NCI-H748 treated with DMSO at 0.1 percent for 48 hours (cell line): ENCODE measurements at places on chromosomes 4 and X.
A peak's percentile ranks its signal among the peaks of the same experiment; 100 is the strongest.

DNA sequence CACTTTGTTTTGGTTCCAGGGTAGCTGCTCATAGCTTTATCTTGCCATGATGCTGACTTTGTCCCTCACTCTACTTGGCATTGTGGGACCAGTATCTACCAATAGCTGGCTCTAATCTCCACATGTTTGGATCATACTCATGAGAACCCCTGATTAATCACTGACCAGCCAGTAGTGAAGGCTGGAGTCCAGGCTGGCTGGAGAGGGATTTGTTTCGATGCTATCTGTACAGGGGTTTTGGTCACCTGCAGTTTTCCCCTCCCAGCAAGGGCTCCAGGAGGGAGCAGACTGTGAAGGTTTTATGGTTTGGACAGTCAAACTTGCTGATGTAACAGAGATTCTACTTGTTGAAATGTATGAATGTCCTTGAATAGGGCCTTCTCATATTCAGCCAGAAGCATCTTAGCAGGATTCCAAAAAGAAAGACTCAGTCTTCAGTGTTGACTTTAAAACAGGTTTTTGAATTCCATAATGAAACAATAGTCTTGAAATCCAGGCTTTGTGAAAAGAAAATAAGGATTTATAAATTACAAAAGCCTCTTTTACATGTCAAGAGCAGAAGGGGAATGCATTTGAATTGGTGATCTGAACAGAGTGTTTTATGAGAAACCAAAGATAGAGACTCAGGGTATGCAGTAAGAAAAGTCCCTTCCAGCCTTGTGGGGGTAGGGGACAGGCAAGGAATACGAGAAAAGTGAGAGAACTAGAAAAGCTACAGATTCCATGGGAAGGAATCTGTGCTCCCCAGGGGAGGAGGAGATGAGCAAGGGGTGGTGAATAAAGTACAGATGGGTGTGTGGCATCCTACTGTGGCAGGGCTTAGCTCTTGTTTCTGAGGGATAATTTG, 103.1 kb upstream of the SHISA3 start:
- DNase-seq: no peak

DNA sequence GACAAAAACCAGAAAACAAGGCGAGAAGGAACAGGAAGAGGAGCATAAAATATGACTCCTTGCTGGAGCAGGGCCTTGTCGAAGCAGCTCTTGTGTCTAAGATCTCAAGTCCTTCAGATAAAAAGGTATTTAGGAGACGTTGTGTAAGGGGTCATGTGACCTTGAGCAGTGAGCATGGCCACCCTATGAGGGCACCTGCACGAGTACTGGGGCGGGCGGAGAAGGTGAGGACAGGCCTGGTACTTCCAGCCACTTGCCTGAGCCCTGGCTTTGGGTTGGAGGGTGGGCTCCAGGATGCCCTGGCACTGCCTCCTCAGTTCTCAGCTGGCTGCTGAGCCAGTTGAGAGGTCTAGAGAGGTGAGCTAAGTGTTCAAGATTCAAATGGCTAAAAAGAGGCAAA, 29.9 kb downstream of the NSD2 start:
- DNase-seq: no peak

DNA sequence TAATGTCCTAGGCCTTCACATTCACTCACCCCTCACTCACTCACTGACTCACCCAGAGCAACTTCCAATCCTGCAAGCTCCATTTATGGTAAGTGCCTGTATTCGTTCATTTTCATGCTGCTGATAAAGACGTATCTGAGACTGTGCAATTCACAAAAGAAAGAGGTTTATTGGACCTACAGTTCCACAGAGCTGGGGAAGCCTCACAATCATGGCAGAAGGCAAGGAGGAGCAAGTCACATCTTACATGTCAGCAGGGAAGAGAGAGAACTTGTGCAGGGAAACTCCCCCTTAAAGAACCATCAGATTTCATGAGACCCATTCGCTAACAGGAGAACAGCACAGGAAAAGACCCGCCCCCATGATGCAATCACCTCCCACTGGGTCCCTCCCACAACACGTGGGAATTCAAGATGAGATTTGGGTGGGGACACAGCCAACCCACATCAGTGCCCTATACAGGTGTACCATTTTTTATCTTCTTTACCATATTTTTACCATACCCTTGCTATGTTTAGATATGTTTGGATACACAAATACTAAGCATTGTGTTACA, 18.2 kb upstream of the TLR1 start:
- no peak for DNase-seq

- no peak for DNase-seq
These were observed 110.9 kb downstream of the HDAC8 start for GRCh38 chrX:72461766-72462165.

DNA sequence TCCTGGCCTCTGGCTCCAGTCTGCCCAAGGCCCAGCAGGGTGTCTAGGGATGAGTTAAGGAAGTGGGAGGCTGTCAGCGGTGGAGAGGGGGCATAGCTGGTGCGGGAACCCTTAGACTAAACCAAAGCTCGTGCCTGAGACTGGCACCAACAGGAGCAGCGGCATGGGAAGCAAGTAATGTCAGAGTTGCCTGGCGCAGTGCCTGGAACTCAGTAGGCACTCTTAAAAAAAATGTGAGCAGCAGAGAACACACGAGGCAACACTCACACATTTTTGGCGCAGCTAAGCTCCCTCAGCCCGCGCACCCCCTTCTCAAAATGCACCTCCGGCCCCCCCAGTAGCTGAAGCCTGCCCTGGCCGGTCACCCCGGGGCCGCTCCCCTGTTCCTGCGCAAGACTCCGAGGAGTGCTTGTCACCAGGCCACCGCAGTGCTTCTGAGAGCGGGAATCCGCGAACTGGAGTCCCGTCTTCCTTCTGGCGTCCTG, 583 bp downstream of the GABRE start:
- no peak for DNase-seq

DNA sequence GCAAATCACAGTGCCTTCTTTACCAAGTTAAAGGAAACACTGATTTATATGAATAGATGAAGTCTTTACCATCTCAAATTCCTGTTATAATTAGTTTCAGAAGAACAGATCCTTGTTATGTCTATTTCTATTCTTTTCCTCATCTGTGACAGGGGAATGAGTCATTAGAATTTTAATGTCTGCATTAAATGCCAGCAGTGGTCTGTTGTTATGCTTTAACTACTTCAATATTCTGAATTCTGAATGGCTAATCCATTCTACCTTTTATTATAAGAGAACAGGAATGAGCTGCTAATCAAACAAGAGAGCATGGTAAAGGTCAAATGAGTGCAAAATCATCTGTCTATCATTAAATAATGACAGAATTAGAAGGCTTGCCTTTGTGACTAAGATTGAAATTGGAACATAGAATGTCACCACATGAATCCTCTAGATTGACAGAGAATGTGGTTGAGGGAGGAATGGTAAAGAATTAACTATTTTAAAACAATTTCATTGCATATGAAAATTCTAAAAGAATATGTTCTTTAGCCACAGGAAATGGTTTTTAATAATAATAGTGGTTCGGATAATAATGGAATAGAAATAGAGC, 935.5 kb downstream of the ADGRL3 start:
- DNase-seq: no peak

GRCh38 chr4:173318648-173319211, 15.4 kb downstream of the HMGB2 start:
- peak; percentile 81 for DNase-seq

- DNase-seq: peak; percentile 40
These were observed at the start of gene FGD1 for GRCh38 chrX:54495814-54496516. Gene FGD1 (minus strand): TSS chrX:54496234. CDS start chrX:54495432, 802 bp downstream.

DNA sequence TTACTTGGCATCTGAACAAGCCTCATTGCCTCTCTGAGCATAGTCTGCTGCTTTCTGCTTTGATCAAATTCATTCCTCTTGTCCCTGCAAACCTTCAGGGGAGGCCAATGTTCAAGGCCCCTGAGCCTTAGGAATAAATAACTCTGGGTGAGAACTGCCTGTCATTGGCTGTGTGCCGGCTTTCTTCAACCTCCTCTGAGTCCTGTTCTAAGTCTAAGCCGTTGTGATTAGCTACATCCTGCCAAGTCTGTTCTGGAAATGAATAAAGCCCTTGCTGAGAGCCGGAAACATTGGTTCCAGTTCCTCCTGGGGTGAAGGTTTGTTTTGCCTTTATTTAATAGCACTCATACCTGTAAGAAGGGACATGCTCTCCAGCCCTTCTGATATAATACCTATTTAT, 13.8 kb downstream of the RNF4 start:
- no peak for DNase-seq

DNA sequence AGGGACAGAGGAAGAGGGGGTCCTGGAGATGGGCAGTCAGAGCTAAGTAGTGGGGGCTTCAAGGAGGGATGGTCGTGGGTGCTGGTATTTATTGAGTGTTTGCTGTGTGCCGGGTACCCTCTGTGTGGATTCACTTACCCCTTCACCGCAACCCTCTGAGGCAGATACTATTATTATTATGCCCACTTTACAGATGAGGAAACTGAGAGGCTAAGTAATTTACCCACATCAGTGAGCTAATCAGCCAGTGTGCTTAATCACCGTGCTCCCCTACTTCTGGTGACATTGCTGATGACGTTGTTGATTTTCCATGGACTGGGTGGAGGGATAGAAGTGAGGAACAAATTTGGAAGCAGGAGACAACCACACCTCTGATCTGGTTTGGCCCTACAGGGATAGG, 4.1 kb upstream of the KIAA0232 start:
- no peak for DNase-seq

- no peak for DNase-seq
These were observed 67.1 kb downstream of the TENM3 start for GRCh38 chr4:182310316-182310715.

DNA sequence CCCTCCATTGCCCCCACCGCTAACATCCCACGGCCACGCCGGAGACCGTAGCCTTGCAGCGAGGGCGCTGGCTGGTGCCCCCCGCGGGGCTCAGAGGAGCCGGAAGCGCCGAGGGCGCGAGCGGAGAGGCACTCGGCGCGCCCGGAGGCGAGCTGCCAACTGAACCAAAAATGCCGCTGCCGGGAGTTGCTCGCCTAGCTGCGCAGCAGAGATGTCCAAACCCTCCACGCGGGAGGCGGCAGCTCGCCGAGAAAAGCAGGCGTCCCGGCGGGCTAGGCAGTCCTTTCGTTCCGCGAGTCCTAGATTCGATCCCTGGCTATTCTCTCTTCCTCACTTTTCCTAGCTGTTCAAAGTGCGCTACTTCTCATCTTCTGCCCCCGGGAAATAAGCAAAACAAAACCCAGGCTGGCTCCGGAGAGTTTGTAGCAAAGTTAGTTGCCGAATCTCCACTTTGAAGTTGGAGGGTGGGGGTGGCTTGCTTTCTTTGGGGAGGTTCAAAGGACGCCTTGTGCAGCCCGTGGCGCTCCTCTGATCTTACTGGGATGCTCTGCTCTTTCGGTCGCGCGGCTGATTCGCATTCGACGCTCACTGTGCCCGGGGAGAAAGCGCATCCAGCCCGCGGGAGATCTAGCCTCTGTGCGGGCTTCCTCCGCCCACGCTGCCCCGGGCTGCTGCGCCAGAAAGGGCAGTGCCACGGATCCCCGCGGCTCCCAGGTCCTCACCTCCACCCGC, 723 bp downstream of the NKX6-1 start:
- DNase-seq: no peak

DNA sequence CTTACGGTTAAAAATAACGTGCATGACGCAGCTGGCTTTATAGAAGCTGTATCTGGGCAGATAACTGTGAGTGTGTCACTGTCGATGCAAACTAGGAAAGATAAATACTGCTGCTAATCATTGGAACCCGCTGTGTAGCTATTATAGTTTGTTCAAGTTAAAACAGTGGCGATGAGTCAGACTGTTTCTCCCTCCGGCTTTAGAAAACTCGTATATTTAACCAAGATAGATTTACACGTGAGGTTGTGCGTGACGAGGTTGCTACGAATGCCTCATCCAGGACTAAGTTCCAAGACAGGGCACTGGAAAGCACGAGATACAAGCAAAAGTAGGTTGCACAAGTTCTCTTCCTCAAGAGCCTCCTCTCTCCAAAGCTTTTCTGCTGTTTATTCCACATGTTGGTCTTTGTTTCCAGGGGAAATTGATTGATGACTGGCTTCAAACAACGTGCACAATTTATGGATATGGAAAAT, 270.7 kb downstream of the FBXW7 start:
- DNase-seq: peak; percentile 67

DNA sequence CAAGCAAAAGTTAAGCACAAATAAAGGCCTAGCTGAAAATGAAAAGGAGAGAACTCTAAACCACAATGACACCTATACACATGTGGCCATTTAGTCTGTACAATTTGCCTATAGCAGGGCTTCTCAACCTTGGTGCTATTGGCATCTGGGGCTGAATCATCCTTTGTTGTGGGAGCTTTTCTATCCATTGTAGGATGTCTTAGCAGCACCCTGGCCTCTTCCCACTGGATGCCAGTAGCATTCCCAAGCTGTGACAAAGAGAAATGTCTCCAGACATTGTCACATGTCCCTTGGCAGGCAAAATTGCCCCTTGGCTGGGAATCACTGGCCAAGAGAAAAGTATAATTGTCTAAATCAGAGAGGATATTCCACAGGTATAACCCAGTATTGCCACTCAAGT, 13.5 kb upstream of the PRPS2 start:
- no peak for DNase-seq

DNA sequence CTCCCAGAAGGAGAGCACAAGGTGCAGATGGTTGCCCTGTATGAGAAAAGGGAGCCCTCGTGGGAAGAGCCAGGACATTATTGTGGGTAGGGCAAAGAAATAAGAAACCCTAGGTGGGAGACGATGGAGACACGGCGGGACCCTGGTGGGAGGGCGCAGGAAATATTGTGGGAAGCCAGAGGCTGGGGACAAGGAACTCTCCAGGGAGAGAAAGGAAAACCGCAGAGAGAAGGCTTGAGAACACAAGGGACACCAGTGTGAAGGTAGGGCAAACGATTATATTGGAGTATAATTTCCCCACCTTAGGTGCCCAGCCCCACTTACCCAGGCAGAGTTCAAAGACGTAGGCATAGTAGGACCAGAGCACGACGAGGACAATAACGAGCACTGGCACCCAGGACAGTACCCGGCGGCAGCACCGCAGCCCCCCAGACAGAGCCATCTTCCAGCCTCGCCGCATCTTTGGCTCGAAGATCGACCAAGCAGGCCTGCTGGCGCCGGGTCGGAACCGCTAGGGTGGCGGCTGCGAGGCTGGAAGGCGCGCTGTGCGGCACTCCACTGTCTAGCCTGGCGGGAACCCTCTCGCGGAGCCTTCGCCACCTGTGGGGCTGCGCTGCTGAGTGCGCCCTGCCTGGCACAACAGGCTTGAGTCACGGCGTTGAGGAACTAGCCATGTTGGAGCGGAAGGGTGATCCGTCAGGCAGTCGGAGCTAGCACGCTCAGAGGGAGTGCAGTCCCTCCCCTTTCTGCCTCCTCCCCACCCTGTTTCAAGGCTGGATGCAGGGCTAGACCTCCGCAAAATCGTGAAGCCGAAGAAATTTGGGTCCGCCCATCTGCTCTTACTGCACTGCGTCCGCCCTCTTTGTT, at the start of gene ZDHHC15:
Gene ZDHHC15, minus strand, starts transcription at position 473 of the 867 bp plus-strand sequence. Its CDS starts 13 bp downstream, at position 460.
- peak; percentile 62 for DNase-seq

GRCh38 chr4:20666012-20666860, 34.0 kb upstream of the PACRGL start:
- DNase-seq: no peak

GRCh38 chrX:149433051-149433450, 72.1 kb downstream of the IDS start:
- no peak for DNase-seq
